ENCODE measurements at places on chromosomes 2 and 18.

DNA sequence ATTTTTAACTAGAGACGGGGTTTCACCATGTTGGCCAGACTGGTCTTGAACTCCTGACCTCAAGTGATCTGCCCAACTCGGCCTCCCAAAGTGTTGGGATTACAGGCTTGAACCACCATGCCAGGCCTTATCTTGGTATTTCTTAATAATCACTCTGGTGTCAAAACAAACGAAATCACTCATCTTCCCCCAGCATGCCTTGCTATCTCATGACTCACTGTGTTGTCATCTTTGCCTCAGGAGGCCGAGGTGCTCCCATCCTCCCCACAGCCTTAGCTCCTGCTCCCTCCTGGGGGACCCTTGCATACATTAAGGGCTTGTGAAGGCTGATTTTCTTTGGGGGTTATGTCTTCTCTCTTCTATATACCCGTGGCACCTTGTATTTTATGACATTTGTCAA lies 250.1 kb upstream of the DPP10 start:
- no peak for DNase-seq

GRCh38 chr18:23949863-23950262 lies 64.7 kb upstream of the TTC39C start:
- no peak for DNase-seq

DNA sequence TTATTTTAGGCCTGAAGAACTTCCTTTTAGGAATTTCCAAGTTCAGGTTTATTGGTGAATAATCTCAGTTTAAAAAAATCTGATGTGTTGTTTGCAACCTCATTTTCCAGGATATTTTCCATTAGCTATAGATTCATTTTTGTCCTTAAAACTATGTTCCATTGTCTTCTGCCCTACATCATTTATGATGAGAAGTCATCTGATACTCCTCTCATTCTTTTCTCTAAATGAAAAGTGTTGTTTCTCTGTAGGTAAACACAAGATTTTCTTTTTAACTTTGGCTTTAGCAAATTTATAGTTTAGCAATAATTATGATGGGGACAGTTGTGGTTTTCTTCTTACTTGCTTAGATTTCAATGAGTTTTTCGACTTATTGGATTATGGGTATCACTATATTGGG lies 427.3 kb downstream of the DCDC2C start:
- no peak for DNase-seq

DNA sequence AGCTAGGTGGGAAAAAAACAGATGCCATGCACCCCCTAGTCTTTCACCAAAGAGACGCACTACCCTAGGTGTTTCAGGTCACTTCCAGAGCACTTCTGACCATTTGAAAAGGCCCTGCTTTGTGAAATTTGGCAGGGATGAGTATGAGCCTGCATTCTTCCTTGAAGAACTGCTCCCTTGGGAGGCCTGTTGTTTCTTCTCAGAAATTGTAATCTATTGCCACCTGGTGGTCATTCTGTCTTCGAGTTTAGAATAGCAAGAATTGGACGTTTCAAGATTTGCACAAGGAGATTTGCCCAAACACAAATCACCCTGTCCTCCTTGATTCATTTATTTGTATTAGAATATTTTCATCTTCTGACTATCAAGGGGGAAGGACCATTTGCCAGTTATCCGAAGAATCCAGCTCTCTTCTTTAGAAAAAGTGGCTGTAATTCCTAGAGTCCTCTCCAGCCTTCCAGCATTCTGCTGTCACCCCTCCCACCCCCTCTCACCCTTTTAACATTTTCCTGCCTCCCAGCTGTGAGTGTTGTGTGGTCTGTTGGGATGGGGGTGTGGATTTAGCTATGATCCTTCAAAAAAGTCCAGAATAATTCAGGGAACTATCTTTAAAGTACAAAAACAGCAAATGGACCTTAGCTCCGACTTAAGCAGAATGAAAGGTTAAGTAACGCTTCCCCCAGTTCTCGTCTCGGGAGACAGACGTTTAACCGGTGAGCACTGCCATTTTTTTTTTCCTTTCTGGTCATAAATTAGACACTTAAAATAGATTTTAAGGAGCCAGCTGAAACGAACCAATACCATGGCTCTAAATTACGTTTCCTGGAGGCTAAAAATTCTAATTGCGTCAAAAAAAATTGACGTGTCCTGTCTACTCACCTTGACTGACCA lies 3.7 kb upstream of the GAD1 start:
- DNase-seq: peak; percentile 54

- DNase-seq: no peak
Observed at GRCh38 chr2:159164457-159164911, 122.0 kb downstream of the WDSUB1 start.

DNA sequence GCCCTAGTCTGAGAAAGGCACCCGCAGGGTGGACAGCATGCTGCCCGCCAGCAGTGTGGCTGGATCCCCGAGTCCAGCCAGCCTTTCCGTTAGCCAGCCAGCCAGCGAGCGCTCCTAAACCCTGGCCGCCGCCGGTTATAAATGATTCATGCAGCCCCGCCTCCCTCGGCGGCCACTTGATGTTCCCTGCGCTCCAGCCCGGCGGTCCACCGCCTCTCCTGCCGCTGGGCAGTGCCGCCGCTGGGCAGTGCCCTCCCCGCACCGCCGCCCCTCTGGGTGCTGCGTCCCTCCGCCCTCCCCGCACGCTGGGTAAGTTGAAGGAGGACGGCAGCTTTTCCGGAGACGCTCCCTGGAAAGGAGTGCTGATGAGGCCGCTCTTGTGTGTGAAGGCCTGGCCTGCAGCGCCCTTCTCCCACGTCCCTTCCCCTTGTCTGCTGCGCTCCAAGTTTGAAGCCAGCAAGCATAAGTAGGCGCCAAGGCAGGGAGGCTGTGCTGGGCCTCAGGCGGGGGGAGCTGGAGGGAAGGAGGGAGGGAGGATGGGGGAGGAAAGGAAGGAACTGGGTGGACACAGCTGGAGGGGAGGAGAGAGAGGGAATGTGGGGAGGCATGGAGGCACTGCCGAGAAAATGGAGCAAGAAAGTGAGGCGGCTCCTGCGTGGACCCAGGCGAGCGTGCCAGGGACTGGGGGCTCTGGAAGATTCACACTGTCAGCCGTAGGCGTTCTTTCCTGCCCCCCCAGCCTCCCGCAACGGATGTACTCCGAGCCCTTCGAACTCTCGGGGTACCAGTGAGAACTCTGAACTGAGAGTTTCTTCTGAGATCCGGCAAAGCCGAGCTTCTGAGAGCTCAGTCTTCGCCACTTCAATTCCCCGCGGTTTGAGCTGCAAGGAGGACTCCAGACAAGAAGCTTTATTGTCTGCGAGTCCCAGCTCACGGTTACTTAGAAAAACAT lies 131.9 kb downstream of the GLI2 start:
- no peak for DNase-seq

GRCh38 chr2:157304811-157305722 lies 20.6 kb downstream of the ERMN start:
- DNase-seq: no peak

DNA sequence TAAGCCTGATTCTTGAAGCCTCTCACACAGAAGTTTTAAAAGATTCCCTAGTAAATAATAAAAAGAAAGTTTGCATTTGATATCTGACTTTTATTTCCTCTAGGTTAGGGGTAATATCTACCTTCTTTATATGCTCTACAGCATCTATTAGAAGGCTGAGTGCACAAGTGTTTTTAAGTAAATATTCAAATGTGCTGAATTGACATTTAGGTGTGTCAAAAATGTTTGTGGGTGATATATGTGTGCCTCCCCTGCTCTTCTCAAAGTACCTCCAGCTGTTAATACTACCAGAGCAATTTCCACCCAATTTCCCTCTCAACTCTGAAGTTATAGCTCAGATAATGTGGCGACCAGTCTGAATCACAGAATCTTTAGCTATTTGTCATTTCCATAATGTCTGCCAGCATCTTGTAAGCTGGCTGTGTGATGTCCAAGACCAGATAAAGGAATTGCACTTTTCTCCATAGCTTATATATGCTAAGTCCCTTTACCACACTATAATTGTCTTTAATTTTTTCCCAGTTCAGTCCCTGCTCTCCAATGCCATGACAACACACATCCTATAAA lies 24.4 kb upstream of the ERMN start:
- DNase-seq: no peak

All from naive B cell (primary cell).